ENCODE measurements at places on chromosomes 3 and 15.

DNA sequence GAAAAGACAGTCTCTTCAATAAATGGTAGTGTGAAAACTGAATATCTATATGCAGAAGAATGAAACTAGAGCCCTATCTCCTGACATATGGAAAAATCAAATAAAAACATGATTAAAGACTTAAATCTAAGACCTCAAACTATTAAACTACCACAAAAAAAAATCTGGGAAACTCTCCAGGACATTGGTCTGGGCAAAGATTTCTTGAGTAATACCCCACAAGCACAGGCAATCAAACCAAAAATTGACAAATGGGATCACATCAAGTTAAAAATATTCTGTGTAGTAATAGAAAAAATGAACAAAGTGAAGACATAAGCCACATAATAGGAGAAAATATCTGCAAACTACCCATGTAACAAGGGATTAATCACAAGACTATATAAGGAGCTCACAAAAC lies 286.4 kb downstream of the TBC1D5 start:
- no peak for DNase-seq

DNA sequence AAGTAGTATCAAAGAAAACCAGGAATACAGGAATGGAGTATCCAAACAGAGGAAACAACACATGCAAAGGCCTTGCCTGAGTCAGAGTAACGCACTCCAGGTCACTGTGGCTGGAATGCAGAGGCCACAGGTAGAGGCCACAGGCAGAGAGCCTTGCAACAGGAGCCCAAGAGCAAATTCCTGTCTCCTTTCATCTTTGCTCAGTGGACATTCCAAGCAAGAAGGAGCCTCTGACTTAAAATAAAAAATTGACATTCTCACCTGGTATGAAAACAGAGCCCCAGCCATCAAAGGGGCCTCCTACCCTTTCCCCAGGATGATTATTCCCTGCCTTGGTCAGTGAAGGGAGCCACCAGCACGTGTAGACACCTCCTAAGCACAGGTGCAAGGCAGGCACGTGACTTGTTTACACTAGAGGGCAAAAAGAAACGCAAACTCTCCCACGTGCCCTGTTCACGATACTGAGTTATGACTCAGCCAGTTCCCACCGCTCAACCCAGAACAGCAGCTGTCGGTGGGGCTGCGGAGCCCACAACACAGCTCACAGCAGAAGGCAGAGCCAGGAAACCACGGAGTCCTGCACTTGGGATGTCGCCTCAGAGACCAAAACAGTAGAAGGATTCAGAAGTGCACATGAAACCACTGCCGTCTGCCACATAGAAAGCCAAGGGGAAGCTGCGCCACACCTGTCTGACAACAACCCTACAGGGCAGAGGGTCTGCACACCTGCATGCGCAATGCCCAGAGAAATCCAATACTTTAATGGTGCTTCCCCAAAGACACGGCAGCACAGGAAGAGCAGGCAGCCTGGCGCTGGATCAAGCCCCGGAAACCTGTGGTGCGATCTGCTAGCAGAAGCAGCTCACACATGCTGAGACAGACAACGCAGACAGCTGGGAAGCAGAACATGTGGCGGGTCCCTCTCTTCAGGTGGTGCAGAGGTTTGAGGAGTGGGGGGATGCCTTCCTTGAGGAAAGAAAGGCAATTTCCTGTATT lies 52.1 kb downstream of the ITGB5 start:
- DNase-seq: peak; percentile 44

- DNase-seq: no peak
Observed at GRCh38 chr15:81024265-81024872, 23.6 kb downstream of the TLNRD1 start.

DNA sequence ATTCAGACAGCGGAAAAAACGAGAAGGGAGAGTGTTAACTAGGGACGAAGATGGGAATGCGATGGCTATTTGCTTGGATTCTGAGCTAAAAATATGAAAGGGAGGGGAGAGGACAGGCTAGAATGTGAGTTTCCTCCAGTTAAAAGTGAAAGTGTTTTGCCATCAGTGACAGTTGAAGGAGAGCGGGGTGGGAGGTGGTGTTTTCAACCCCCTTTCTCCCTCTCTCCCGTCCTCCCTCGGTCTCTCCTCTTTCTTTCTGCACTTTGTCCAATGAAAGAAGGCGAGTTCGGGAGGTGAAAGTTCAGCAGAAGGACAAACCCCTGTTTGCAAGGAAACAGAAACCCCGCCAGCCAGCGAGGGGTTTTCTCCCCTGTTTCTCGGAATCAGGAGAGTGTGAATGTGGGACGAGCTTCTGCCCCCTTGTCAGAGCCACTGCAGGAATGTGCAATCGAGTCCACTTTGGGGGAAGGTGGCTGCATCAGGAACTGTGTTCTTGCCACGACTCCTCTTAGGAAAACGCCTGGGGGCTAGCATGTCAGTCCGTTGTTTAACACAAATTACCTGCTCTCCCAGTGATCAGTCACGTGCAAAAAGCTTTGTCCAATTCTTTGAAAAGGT lies 975 bp upstream of the FOXP1 start:
- peak; percentile 9 for DNase-seq

DNA sequence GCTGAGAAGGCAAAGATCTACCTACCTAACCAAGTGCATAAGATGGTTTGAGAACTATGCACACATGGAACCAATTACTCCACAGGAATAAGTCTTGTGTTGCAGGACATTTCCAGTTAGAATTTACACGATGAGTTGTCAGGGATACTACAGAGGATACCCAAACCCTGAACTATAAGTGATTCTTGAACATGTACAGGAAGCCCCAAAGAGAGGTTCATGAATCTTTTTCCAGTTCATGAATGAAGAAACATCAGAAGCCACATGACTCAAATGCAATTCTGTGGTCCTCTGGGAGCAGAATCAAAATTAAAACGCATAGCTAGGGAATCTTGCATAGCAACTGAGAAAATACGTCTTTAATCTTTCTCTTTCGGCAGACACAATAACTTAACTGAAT lies 114.1 kb upstream of the LMCD1 start:
- DNase-seq: no peak

GRCh38 chr3:149898771-149899170 lies 71.9 kb downstream of the PFN2 start:
- no peak for DNase-seq

All from T-helper 17 cell (primary cell).